ENCODE measurements at places on chromosomes 6 and 20.

GRCh38 chr6:170080828-170081371 lies 210.0 kb downstream of the DLL1 start:
- DNase-seq: no peak

GRCh38 chr6:42694586-42694985 lies 27.8 kb downstream of the PRPH2 start:
- peak; percentile 62 for DNase-seq

DNA sequence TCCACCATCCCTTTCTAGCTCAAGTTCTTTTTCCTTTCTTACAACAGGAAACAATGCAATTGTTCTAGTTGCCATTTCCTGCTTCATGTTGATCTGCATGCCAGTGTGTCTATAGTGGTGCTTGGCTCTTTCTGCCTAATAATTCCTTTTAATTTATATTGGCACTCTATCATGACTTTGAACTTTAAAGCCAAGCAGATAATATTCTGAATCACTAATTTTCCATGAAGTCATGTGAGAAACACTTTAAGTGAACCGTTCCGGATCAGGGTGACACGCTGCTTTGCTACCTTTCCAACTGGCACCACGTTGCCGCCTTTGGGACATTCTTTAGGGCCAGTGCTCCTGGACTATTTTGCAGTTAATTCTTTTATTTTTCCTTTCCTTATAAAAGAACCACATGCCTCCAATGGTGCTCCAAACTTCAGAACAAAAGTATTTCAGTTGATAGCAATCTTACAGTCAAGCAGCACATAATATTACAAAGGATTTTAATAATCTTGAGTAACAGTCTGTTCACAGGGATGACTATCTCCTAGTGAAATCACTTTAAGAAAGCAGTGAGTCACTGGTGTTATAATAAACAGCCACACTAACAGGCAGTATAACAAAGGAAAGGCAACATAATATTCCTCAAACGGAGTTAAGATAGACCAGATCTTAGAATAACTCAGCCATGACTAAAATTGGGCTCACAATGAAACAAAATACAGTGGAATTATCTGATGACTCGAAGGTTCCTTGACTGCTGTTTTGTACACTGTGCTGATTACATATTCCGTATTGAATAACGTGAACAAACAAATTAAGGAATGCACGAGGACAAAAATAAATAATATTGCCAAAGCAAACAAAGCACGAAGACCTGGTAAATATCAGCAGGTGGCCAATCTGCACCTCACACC lies 19.0 kb upstream of the BLOC1S5 start:
- DNase-seq: peak; percentile 89

DNA sequence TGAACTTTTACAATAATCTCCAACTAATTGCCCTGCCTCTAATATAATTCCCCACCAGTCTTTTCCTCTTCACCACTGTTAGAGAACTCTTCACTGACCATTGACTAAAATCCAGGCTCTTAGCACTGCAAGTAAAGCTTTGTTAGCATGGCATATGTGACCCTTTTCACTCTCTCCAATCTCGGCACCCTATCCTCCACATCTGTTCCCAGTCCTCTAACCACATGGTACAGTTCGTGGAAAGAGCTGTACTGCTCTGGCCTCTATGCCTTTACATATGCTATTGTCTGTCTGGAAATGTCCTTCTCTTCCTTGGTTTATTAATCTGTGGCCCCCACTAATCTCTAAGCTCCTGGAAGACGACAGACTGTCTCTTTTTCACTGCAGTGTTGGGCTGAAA lies 63.0 kb upstream of the EIF2S2 start:
- DNase-seq: no peak

DNA sequence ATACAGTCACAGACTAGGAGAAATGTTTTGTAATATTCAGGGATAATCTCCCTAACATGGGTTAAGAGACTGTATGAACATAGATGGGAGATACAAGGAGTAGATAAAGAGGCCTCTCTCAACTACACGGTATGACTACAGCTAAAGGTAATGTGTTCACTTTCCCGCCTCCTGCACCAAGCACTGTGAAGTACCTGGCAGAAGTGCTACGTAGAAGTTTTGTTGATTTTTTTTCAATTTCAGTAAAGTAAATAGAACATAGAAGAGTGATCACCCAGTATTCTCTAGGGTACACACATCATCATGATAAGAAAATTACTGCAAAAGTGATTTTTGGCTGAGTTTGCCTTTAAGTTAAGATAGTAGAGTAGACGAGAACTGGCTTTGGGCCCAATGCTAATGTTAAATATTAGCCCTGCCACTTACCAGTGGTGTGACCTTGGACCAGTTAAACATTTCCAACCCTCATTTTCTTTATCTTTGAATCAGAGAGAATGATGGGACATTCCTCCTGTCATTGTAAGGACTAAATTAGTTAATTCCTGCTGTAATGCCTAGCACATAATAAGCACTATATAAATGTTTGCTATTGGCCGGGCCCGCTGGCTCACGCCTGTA lies 183.6 kb downstream of the COL9A1 start:
- no peak for DNase-seq

DNA sequence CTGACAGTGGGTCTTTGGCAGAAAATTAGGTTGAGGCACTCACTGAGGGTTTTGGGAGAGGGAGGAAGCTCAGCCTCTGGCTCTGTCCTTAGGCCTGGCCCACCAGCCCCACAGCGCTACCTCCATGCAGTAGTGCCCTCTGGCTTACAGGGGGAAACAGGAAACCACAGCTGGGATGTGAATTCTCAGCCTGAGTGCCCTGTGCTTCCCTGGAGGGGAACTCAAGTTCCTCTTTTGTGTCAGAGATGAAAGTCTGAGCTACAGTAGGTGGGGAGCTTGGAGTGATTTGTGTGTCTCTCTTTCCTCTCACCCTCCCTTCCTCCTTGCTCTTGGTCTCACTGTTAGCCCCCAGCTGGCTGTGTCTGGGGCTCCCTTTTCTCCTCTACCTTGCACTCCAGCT lies 48.2 kb upstream of the BLCAP start:
- DNase-seq: no peak

- no peak for DNase-seq
Observed at GRCh38 chr6:167706313-167707109, 120.2 kb upstream of the AFDN start.

- DNase-seq: no peak
Observed at GRCh38 chr20:33840759-33841435, 29.7 kb downstream of the CHMP4B start.

All from dermis blood vessel endothelial cell (primary cell).